HFF-Myc (cell line): ENCODE measurements at places on chromosomes 1 and 21.

DNA sequence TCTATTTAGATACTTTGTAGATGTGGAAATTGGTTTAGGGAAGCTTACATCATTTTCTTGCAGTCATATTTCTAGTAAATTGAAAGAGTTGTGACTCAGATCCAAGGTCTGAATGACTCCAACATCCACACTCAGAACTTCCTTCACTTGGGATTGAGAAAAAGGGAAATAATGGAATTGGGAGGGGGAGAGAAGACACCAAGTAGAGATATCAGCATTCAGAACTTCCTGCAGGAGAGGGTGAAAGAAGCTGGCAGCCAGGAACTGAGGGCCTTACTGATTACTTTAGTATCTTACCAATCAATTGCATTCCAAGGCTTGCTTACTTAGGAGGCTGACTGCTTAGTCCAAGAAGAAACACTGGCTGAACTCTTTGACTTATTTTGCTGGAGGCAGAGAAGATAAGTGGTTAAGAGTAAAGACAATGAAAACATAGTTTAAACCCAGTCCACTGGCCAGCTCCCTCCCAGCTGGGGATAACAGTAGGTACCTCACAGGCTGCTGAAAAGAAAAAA is 21.7 kb downstream of the APP start:
- DNase-seq = no peak

- DNase-seq = no peak
These were observed 25.6 kb downstream of the SYNC start for GRCh38 chr1:32676945-32677344.

- no peak for DNase-seq
These were observed 51.3 kb upstream of the A3GALT2 start for GRCh38 chr1:33372162-33372561.

GRCh38 chr1:178283409-178283808 is 189.5 kb downstream of the RASAL2 start:
- no peak for DNase-seq

DNA sequence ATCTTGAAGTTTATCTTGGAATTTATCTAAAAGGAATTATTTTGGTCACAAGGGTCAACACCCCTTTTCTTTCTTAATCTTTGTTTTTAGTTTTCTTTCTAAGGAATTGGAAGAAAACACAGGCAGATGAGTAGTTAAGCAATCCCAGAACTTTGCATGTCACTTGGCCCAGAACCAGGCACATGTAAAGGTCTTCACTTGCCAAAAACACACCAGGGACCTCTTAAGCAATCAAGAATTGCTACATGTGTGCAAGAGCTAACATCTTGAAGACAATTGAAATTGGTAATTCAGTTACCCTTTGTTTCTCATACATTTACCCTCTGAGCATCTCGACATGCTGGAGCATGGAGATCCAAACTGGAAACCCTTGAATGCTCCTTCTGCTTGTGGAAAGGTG is 114.2 kb downstream of the ZC3H11B start:
- peak; percentile 14 for DNase-seq

DNA sequence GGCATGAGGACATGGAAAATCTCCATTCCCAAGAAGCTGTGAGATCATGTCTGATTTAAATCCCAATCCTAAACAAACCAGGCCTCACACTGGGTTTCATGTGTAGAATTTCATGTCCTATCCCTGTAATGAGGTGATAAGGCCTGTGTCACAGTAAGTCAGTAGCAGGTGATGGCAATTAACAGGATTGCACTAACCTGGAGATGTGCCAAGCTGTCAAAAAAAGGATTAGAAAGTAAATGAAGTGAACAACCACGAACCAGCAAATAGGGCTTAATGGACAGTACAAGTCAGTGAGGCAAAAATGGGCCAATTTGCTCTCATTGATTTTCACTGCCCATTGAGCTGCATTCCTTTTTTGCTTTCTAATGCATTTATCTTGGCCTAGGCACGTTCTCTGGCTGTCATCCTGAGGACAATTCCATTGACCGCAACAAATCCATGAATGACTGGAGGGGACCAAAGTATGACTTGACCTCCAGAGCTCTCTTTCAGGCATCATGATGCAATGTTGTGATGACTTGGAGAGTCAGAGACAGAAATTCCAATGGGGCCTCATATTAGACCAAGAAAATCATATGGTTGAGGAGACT is 673.6 kb upstream of the ADGRL2 start:
- no peak for DNase-seq

DNA sequence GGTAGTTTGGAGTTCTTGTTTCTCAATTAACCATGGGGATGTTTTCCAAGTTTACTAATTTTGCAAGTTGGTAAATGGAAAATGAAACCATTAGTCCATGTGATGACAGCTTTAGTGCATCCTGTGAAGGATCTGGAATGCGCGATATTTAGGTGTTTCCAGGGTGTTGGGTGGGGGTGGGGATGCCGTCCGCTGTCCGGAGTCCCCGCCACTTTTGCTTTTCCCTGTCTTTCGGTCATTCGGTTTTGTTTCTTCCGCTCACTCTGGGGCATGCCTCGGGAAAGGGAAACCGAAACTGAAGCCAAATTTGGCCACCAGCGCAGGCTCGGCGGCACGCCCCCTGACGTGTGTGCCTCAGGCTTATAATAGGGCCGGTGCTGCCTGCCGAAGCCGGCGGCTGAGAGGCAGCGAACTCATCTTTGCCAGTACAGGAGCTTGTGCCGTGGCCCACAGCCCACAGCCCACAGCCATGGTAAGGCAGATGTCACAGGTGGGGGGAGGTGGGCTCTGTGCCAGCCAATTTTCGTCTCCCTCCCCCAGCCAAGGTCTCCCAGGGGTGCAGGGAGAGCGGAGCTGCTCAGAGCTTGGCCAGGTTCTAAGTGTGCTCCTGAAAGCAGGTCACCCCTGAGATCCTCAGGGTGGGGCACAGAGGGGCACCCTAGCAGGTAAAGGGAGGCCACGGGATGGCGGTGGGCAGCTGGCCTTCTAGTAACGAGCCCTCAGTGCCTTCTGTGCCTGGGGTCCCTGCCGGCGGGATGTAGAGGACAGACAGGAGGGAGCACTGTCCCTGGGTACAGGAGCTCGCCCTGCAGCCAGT is at the start of gene ISG15:
Gene ISG15, plus strand, starts transcription at position 393 of the 817 bp plus-strand sequence. Its CDS starts 77 bp downstream, at position 470.
- no peak for DNase-seq

GRCh38 chr1:172431721-172432192 is 11.3 kb downstream of the C1orf105 start:
- no peak for DNase-seq

- DNase-seq = peak; percentile 7
These were observed 125.2 kb upstream of the PTBP2 start for GRCh38 chr1:96596226-96596922.

DNA sequence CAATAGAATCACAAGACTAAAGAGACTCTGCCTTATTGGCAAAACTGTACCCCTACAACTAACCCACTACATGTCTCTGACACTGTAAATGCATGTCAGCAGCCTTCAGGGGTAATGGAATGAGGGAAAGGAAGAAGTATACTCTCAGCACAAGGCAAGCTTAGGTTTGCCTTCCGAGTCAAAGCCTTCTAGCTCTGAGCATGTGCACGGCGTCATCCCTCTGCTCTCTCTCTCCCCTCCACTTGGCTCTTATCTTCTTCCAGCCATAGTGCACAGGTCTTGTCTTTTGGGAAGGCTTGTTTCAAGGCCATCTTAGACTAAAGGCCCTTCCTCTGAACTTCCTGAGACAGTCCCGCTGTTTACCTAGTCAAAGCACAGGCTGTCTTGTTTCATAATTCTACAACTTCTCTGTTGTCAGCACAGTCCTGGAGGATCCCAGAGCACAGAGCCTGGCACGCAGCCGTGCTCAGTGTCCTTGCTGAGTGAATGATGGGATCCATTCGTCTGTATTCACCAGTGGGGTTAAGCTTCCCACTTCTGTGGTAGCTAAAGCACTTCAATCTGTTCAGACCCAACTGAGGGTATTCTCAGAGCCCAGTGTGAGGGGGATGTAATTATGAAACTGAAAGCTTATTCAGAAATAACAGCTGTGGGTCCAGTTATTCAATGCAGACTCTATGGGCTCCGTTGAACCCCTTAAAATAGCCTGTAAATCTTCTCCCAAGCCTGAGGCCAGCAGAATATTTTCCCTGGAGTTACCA is 166.5 kb upstream of the PLD5 start:
- DNase-seq = no peak

DNA sequence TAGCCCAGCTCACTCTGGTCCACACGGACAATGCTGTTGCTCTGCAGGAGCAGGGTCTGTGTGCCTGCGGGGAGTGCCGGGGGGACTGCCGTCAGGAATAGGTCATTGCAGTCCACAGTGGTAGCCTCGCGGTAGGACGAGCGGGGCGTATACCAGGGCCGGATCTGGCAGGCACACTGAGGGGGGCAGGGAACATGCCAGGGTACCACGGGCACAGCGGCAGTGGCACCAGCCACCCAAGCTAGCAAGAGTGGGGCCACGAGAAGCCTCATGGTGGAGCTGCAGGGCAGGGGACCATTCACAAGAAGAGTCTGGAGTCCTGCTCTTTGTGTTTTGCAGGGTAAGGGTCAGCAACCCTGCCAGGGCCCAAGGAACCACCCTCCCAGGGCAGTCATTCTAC is 65.8 kb downstream of the LRRN2 start:
- no peak for DNase-seq

DNA sequence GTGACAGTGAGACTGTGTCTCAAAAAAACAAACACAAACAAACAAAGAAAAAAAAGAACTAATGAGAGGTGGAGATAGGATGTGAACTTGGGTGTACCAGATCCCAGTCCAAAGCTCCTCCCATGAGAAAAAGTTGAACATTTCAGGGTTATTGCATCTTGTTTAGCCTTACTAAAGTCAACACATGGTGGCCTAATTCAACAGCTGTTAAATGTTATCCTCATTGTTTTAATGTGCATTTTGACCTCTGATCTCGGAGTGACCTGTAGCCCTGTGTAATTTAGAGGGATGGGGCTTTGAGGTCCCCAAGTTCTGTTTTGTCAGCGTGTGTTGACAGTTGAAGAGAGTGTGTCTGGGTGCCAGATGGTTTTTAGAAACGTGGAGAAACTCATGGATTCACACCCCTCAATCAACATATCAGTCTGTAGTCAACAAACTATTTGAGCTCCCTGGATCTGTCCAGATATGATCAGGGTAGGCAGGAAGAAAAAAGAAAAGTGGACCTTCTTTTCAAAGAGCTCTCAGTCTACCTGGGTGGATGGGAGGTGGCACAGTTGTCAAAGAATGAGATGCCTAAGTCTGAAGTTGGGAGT is 34.7 kb downstream of the PTPRU start:
- no peak for DNase-seq

GRCh38 chr1:223771814-223772770 is 59.8 kb downstream of the CAPN2 start:
- DNase-seq = no peak

DNA sequence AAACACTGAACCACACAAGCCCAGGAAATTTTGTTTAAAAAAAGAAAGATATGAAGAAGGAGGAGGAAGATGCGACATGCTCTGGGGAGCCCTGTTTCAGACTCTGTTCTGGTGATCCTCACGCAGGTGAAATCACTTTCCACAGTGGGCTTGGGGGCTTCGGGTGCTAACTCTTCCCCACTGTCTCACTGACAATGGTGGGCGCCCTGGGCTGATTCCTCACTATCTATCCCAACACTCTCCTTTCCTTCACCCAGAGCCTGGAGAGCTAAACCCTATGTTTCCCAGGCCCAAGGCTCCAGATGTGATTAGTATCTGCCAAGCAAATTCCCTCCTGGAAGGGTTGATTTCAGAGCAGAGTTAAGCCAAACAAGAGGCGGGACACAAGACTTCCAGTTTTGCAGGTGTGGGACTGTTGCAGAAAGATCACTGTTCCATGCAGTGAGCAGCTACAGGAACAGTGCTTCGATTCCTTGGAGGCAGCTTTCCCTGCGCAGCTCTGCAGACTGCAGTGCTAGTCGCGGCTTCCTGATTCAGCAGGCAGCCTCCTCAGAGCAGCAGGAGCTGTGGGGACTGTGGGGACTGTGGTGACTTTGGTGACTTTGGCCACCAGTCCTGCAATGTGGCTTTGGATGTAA is 168.3 kb downstream of the RHOU start:
- DNase-seq = no peak

DNA sequence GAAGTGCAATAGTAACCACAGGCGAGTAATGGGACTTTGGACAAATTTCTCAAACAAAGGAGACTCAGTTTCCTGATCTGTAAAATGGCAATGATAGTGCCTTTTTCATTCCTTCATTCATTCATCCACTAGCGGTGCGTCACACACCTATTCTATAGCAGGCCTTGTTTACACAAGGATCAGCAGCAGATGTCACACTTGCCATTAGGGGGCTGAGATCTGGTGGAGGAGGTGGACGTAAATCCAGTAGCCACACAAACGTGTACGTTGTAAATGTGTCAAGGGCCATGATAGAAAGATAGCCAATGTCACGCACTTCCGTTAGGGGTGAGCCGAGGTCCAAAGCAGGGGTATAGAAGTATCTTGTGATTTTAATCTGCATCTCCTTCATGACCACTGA is 34.2 kb downstream of the SERINC2 start:
- DNase-seq = peak; percentile 36

DNA sequence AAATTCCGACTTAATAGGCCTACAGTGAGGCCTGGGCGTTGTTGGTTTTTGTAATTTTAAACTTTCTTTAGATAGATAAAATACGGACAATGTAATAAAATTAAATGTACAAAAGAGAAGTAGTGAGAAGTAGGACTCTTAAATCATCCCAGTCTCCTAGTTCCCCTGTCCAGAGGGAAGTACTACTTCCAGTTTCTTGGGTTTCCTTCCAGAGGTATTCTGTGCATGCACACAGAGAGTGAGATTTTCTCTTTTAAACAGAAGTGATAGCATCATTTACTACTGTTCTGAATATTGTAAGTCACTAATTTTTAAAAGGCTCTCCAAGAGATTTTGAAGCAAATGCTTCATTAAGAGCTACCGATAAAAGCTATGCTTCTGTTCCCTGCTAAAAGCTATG is 7.2 kb upstream of the FNBP1L start:
- no peak for DNase-seq

DNA sequence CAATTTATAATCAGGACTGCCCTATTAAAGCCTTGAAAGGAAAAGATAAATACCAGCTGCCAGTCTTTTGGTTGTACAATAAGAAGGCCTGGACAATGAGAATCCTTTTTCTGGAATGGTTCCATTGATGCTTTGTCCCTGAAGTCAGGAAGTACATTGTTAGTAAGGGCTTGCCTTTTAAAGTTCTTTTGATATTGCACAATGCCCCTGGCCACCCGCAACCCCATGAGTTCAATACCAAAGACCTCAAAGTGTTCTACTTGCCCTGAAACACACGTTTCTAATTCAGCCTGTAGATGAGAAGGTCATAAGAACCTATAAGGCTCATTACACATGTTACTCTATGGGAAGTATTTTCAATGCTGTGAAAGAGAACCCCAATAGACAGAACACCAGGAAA is 112.1 kb downstream of the OLFM3 start:
- DNase-seq = no peak

- DNase-seq = no peak
These were observed 17.5 kb downstream of the MTARC1 start for GRCh38 chr1:220804202-220804586.

GRCh38 chr1:110338886-110339406 is at the start of gene RBM15:
Gene RBM15, plus strand, starts transcription at chr1:110339377. Its CDS starts 29 bp downstream, at chr1:110339406.
- DNase-seq = peak; percentile 100

DNA sequence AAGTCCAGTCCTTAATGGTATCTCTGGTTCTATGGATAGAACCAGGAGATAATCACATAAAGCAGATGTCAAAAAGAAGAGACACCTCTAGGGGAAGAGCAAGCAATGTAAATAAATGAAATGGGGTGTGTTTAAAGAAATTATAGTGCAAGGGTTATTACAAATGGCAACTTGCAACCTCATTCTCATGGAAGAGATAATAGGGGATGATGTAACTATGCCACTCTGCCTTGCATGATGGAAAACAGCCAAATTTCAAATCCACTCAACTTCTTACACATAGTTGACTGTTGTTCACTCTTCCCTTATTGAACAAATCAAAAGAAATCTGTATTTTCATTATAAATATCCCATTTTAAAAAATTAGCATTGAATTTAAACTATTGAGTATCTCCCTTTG is 274.0 kb upstream of the TMPRSS15 start:
- DNase-seq = no peak
